ENCODE measurements at places on chromosomes 5 and 9.

- DNase-seq = no peak
Measured at GRCh38 chr9:69386651-69387050, 61.6 kb downstream of the ENTREP1 start.

DNA sequence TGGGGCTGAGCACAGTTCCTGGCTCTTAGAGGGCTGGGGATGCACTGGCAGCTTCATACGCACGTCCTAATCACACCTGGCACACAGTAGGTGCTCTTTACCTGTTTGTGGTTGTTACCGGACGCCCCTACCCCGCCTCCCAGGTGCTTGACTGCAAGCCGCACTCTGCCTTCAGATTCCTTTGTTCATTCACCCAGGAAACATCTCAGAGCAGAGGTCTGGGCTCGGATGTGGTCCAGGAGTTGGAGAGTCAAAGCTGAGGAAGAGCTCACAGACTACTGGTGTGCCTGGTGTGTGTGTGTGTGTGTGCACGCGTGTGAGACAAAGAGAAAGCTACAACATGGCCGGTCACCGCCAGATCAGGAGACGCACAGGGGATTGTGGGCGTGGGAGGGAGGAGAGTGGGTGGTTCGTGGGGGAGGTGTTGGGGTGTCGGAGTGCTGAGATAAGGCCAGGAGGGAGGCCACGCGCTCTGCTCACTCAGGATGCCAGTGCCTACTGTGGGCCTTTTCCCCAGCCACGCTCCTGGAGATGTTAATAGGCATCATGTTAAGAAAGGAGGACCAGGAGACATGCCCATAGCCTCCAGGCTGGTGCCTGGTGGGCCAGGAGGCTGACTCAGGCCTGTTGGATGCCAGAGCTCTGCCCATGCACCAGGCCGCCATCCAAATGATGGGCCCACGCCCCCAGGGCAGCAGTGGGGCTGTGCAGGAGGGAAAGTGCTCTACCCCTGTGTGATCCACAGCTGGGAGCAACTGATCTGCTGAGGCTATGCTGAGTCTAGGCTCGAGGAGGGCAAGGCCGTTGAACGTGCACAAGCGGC lies 39.9 kb downstream of the CRB2 start:
- no peak for DNase-seq

GRCh38 chr5:175275097-175275496 lies 168.9 kb downstream of the DRD1 start:
- no peak for DNase-seq

GRCh38 chr5:163509291-163509951 lies 4.0 kb downstream of the MAT2B start:
- DNase-seq = peak; percentile 70

DNA sequence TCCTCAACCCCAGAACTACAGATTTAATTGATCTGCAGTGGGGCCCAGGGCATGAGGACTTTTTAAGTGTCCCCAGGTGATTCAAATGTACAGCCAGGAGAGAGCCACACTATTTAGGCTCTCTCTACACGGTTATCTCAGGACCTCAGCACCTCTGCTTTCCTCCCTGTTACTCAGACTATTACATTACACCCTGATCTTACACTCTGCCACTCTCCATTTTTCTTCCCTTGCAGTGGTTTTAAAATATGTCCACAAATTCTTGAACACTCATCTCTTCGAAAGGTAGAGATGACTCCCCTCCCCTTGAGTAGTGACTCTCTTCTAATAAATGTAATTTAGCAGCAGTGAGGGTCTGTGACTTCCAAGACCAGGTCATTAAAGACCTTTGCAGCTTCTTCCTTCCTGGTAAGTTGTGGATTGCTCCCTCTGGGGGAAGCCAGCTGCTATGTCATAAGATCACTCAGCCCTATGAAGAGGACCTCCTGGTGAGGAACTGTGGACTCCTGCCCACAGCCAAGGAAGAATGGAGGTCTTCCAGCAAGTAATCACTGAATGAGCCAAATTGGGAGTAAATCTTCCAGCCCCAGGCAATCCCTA lies 87.5 kb upstream of the SSBP2 start:
- DNase-seq = peak; percentile 56

DNA sequence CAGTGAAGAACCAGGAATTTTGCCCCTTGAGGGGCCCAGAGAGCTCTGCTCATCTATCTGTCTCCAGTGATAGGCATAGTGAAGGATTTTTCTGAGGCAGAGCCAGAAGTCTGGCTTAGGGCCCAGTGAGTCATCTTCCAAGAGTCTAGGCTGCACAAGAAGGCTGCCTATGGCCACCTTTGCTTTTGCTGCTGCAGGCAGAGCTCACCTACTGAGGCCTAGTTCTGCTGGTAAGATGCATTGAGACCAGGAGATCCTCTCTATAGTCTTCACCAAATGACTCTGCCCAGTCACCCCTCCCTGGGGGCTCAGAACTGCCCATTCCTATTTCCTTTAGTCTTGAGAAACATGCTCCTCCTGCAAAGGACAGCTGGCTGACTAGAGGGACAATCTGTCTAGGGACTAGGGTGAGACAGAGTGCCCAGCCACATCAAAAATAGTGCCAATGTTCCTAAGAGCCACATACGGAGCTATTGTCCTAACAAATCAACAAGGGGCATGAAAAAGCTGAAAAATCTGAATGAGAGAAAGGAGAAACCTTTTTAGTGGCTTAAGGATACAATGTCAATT lies 40.3 kb upstream of the CDKN2AIPNL start:
- DNase-seq = peak; percentile 77
